ENCODE measurements at places on chromosomes 7 and 10. TPM values are rescaled to one million over a fixed set of nuclear protein-coding genes. Genes with fewer than 3 reads are reported as not detected.
A peak's percentile ranks its signal among the peaks of the same experiment; 100 is the strongest.

DNA sequence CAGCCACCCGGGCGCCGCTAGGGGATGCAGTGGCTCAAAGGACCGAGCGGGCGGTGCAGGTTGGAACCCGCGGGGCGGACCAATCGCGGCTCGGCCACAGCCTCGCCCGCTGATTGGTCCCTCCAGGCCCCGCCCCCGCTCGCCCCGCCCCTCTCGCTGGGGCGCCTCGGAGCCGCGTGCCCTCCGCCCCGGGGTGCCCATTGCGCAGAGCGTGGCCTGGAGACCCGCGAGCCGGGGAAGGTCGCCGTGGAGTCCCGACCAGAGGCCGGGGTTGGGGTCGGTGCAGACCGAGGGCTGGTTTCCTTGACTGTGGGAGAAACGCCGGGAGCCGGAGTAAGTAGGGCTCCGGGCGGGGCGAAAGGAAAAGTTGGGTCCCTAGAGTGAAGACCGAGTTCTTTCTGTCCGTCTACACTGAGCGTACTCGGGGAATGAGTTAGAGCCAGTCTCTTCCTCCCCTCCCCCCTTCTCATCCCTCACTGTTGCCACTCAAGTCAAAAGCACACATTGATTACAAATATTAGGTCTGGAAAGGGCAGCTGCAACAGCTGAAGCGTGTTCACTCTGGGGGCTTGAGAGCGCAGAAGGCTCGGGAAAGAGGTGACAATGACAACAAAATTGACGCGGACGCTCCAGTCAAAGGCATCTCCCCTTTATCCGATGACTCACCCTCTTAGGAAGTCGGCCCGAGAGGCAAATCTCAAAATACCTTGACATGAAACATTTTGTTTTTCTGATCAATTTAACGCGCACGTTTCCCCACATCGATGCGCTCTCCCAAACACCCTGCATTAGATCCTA, 843 bp upstream of the GATA3 start:
- H3K4me1 ChIP-seq = peaks cover 76% of the 10 kb centered on the region
- no peak overlapping the region for H3K27ac ChIP-seq

- peaks cover 19% of the 10 kb centered on the region for H3K36me3 ChIP-seq
- no peaks in the 10 kb centered on the region for H3K27me3 ChIP-seq
- peak overlapping the region; percentile 82 for H3K27ac ChIP-seq
- DNase-seq = no peak
- H3K4me3 ChIP-seq = no peak overlapping the region
Measured at GRCh38 chr10:104304927-104305326, 33.3 kb downstream of the ITPRIP start.

MYOZ1 gene
- total RNA-seq = 1.2 TPM

FEZF1 gene
- total RNA-seq = not detected
